ENCODE measurements at places on chromosomes 12 and 14. TPM values are rescaled to one million over a fixed set of nuclear protein-coding genes. Genes with fewer than 3 reads are reported as not detected.

AMDHD1 gene
- 0.23 TPM for polyA plus RNA-seq

CLEC9A gene
- polyA plus RNA-seq: not detected

AQP6 gene
- polyA plus RNA-seq: not detected

DLGAP5 gene
- 0.61 TPM for polyA plus RNA-seq

PMEL gene
- 2.1 TPM for polyA plus RNA-seq

IFNG-AS1 gene
- polyA plus RNA-seq: not detected

EVL gene
- 64.9 TPM for polyA plus RNA-seq

ZNF385A gene
- 17.6 TPM for polyA plus RNA-seq

RTL1 gene
- not detected for polyA plus RNA-seq

DNA sequence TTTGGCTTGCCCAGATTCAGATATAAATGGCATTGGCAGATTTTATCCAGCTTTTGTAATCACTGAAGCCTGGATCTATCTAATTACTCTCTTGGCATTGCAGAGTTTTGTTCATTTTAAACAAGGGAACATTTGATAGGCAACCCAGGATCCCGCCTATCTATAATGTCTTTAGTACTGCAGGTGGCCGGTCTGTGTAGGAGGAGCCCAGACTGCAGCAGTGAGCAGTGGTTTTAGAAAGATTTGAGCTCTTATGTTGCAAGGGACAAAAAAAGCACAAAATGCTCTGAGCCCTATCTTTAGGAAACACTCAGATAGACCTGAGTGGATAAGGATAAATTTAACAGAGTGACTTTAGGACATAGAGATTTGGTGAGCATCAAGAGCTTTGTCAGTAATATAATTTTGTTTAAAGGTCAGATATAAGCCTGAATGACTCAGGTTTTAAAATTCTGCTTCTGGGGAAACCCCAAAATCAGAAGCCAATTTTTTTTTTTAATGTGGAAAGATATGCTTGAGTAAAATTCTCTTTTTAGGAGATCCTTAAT, 165.5 kb downstream of the SLC5A8 start:
- no peak overlapping the region for H3K4me3 ChIP-seq
- H3K36me3 ChIP-seq: no peaks in the 10 kb centered on the region

GRCh38 chr12:64194333-64195149, 27.6 kb downstream of the KICS2 start:
- H3K27me3 ChIP-seq: no peaks in the 10 kb centered on the region
- H3K4me1 ChIP-seq: no peaks in the 10 kb centered on the region
- H3K36me3 ChIP-seq: peaks cover 6% of the 10 kb centered on the region
- DNase-seq: no peak
- no peak overlapping the region for H3K27ac ChIP-seq

GRCh38 chr14:23661542-23661941, 25.4 kb downstream of the DHRS2 start:
- no peak for DNase-seq
- H3K4me1 ChIP-seq: peaks cover 6% of the 10 kb centered on the region
- H3K27me3 ChIP-seq: peaks cover 6% of the 10 kb centered on the region
- no peaks in the 10 kb centered on the region for H3K36me3 ChIP-seq
- no peak overlapping the region for H3K4me3 ChIP-seq

GRCh38 chr12:123388951-123389559, 5.1 kb downstream of the KMT5A start:
- H3K27me3 ChIP-seq: no peaks in the 10 kb centered on the region
- H3K4me3 ChIP-seq: peak overlapping the region; percentile 79
- H3K4me1 ChIP-seq: peaks cover 65% of the 10 kb centered on the region

- DNase-seq: no peak
- H3K27me3 ChIP-seq: no peaks in the 10 kb centered on the region
- H3K27ac ChIP-seq: no peak overlapping the region
These were observed 226.7 kb downstream of the FUT8 start for GRCh38 chr14:65639216-65639615.

- no peak overlapping the region for H3K4me3 ChIP-seq
- no peak for DNase-seq
- H3K4me1 ChIP-seq: no peaks in the 10 kb centered on the region
- H3K27ac ChIP-seq: no peak overlapping the region
- no peaks in the 10 kb centered on the region for H3K27me3 ChIP-seq
- no peaks in the 10 kb centered on the region for H3K36me3 ChIP-seq
These were observed 36.3 kb downstream of the RPS29 start for GRCh38 chr14:49549881-49550280.

GRCh38 chr12:81992461-81992860, 233.3 kb upstream of the PPFIA2 start:
- H3K4me1 ChIP-seq: no peaks in the 10 kb centered on the region
- peak; percentile 53 for DNase-seq
- no peak overlapping the region for H3K27ac ChIP-seq
- no peaks in the 10 kb centered on the region for H3K36me3 ChIP-seq
- no peaks in the 10 kb centered on the region for H3K27me3 ChIP-seq

DNA sequence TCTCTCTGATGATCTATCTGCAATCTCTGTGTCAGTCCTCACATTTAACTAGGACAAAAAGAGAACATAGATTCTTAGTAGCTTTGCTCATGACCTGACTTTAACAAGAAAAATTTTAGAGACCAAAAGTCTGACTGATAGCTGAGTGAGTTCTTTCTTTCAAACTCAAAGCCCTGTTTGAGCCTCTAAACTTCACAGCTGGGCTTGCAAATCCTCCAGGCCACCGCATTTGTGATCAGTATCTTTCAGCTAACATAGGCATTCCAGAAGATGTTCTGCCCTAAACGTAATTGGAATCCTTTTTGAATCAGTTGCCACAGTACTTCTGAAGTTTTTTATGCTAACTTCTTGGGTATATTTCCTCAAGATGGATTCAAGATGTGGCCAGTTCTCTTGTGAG, 459.0 kb downstream of the DPF3 start:
- no peak overlapping the region for H3K27ac ChIP-seq
- H3K36me3 ChIP-seq: no peaks in the 10 kb centered on the region
- no peak for DNase-seq
- H3K4me3 ChIP-seq: no peak overlapping the region
- H3K4me1 ChIP-seq: no peaks in the 10 kb centered on the region
- H3K27me3 ChIP-seq: no peaks in the 10 kb centered on the region

GRCh38 chr12:3496957-3497356, 6.0 kb downstream of the PRMT8 start:
- DNase-seq: peak; percentile 48
- peaks cover 38% of the 10 kb centered on the region for H3K27me3 ChIP-seq
- no peak overlapping the region for H3K27ac ChIP-seq
- no peak overlapping the region for H3K4me3 ChIP-seq

GRCh38 chr14:74221741-74222140, 17.5 kb upstream of the VSX2 start:
- no peak overlapping the region for H3K27ac ChIP-seq
- no peak for DNase-seq
- no peak overlapping the region for H3K4me3 ChIP-seq
- peaks cover 36% of the 10 kb centered on the region for H3K27me3 ChIP-seq

DNA sequence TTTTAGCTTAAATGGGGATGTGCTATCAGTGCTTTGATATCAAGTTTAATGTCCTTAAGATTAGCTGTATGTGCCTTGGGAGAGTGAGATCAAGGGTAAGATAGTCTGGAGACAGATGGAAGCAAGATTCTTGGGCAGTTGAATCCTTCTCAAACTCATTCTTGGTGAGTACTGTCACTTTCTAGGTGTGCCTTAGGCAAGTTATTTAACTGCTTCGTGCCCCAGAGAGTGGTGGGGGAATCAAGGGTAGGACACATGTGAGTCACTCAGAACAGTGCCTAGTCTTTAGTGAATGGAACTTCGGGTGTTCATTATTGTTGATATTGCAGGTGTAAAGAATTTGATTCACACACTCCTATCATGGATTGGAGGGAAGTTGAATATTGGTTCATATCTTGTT, 803.7 kb downstream of the DIO2 start:
- no peaks in the 10 kb centered on the region for H3K27me3 ChIP-seq
- H3K4me1 ChIP-seq: no peaks in the 10 kb centered on the region
- no peak overlapping the region for H3K27ac ChIP-seq
- no peak for DNase-seq
- H3K4me3 ChIP-seq: no peak overlapping the region
- H3K36me3 ChIP-seq: no peaks in the 10 kb centered on the region

DNA sequence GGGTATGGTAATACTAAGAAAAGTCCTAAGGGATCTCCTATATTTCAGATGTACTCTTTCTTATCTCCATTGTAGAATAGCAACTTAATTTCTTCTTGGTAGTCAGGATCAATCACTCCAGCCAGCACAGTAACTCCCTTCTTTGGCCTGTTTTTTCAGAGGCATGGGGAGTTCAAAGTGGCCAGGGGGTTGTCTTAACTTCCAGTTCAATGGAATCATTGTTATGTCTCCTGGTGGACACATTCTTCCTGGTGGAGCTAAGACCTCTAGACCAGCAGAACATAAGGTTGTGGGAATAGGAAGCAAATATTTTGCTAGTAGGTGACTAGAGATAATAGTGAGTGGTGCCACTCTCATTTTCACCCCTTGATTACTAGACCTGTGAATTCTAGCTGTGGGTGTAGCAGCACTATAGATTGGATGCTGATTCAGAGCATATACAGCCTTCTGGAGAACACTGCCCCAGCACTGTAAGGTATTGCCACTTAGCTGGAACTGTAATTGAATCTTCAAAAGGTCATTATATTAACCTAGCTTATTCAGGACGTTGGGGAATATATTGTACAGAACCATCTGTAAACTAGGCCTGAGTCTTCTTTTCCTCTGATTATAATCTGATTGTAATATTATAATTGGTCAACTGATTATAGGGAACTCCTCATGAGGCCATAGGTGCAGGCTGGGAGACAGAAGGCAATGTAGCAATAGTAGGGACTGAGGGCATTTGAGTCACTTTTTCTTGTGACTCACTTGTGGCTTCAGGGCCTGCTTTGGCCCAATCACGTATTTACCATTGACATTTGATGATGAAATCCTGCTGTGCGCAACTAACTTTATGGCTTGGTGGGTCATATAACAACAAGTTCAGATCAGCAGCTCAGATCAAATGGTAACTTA, 60.2 kb upstream of the ATP2B1 start:
- H3K27me3 ChIP-seq: no peaks in the 10 kb centered on the region
- H3K4me3 ChIP-seq: no peak overlapping the region
- H3K4me1 ChIP-seq: no peaks in the 10 kb centered on the region
- no peaks in the 10 kb centered on the region for H3K36me3 ChIP-seq
- peak; percentile 12 for DNase-seq
- H3K27ac ChIP-seq: no peak overlapping the region

GRCh38 chr14:37051153-37051552, 121.3 kb downstream of the SLC25A21 start:
- H3K27ac ChIP-seq: no peak overlapping the region
- no peaks in the 10 kb centered on the region for H3K27me3 ChIP-seq
- no peaks in the 10 kb centered on the region for H3K4me1 ChIP-seq
- H3K4me3 ChIP-seq: no peak overlapping the region

GRCh38 chr12:110668480-110669192, 20.3 kb downstream of the HVCN1 start:
- H3K27me3 ChIP-seq: no peaks in the 10 kb centered on the region
- no peak overlapping the region for H3K27ac ChIP-seq
- H3K36me3 ChIP-seq: peaks cover 6% of the 10 kb centered on the region
- H3K4me1 ChIP-seq: no peaks in the 10 kb centered on the region
- no peak overlapping the region for H3K4me3 ChIP-seq

DNA sequence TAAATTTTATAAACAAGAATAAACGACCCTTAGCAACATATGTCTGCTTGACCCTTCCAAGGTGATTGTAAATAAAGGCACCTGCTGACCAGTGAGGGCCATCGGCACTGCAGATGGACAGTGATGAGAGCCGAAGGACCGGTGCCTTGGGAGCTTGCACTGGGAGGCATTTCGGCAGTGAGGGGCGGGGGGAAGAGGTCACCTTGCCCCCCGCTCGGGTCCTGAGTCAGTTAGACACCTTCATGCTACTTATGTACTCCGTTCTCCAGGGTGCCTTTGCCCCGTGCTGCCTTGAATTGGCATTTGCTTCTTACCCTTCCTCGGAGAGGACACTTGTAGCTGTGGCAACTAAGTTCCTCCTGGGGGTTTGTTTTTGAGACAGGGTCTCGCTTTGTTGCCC, 23.0 kb downstream of the MMAB start:
- H3K4me3 ChIP-seq: no peak overlapping the region
- DNase-seq: no peak
- H3K4me1 ChIP-seq: peaks cover 6% of the 10 kb centered on the region
- H3K36me3 ChIP-seq: no peaks in the 10 kb centered on the region
- H3K27me3 ChIP-seq: peaks cover 20% of the 10 kb centered on the region

DNA sequence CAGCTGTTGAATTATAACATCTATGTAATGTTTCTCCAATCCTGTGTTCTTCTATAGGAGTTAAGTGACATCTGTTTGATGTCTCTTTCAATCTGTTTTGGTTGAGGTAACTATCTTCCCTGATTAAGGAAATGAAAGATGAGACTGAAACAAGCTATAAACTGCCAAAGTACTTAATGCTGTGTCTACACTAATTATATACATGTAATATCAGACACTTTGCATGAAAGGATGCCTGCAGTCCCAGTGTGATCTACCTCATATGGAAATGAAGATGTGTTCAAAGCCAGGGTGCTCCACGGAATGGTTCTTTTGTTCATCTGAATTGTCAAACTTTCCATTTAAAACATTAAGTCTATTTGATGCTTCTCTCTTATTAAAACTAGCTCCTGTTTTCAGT, 958.3 kb downstream of the GALC start:
- no peaks in the 10 kb centered on the region for H3K4me1 ChIP-seq
- no peaks in the 10 kb centered on the region for H3K27me3 ChIP-seq
- no peak overlapping the region for H3K27ac ChIP-seq
- no peak for DNase-seq
- H3K36me3 ChIP-seq: no peaks in the 10 kb centered on the region

DNA sequence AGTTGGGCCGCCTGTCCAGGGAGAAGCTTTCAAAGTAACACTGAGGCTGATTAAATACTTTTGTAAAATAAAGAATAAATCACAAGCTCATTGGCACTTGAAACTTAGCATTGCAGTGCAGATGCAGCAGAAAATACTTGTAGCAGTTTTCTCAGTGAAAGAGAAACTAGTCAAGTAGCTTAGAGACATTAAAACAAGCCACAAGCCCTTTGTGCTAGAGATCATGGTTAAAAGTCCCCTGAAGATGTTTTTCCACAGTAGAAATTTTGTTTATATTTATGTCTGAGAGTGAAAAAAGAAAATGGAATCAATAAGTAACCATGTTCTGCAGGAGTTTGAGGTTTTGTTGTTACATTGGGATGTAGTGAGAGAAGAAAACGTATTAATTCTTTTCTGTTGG, 5.9 kb downstream of the PSEN1 start:
- H3K4me1 ChIP-seq: peaks cover 27% of the 10 kb centered on the region
- H3K36me3 ChIP-seq: no peaks in the 10 kb centered on the region
- no peak for DNase-seq
- H3K27ac ChIP-seq: no peak overlapping the region

GRCh38 chr12:24561411-24561871, 387.5 kb downstream of the BCAT1 start:
- no peaks in the 10 kb centered on the region for H3K36me3 ChIP-seq
- DNase-seq: peak; percentile 63
- H3K4me3 ChIP-seq: peak overlapping the region; percentile 90
- peak overlapping the region; percentile 92 for H3K27ac ChIP-seq
- H3K27me3 ChIP-seq: peaks cover 22% of the 10 kb centered on the region

DNA sequence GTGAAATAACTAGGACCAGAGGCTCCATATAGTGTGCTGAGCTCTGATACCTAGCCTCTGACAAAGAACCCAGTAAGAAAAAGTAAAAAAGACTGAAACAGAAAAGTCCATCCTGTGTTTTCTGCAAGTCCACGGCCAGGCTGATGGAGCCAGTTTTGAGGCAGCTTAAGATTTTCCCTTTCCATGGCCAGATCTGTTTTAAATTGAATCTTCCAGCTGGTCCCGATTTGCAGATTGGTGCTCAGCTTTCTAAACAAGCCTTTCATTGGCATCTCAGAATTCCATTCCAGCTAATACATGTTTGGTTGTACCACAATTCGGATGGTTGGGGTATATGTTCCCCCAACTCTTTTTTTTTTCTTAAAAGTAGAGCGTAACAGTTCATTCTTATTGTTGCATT, 152.0 kb downstream of the DACT1 start:
- H3K36me3 ChIP-seq: no peaks in the 10 kb centered on the region
- H3K27me3 ChIP-seq: no peaks in the 10 kb centered on the region
- no peaks in the 10 kb centered on the region for H3K4me1 ChIP-seq
- no peak overlapping the region for H3K4me3 ChIP-seq
- no peak overlapping the region for H3K27ac ChIP-seq
